ENCODE measurements at places on chromosomes 11 and 22.

GRCh38 chr22:37503183-37503683, 16.0 kb downstream of the CARD10 start:
- DNase-seq, result no peak

DNA sequence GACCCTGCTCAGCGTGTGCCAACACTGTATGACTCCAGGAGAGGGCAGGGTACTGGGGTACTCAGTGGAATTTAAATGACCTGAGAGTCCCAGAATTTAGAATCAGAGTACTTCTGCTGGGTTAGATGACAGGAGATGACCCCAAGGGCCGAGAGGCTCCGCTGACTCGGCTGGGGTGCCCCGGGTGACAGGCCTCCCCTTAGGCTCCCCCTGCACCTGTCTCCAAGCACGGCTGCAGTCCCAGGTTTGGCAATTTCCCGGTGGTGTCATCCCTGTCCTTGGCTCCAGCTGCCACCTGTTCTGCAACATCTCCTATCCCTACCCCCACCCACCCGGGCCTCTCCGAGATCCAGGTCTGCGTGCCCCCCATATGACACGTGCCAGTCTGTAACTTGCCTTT, 1.3 kb downstream of the ACTN3 start:
- DNase-seq, result peak; percentile 63

- DNase-seq, result no peak
Observed at GRCh38 chr11:31233425-31233824, 136.1 kb downstream of the DCDC1 start.

- peak; percentile 58 for DNase-seq
Observed at GRCh38 chr11:57251491-57252104, 14.5 kb upstream of the APLNR start.

- DNase-seq, result no peak
Observed at GRCh38 chr11:61764606-61765260, 12.3 kb downstream of the MYRF start.

Data from muscle of leg (tissue), 16 donors.